Endothelial cell of umbilical vein (primary cell): ENCODE measurements at places on chromosomes 11 and 22. TPM values are rescaled to one million over a fixed set of nuclear protein-coding genes. Genes with fewer than 3 reads are reported as not detected.

Gene CRYAB
- total RNA-seq: not detected in 2 replicates

Gene PMM1
- 12.8 and 14.6 TPM in 2 replicates for total RNA-seq

Gene NXPE1
- total RNA-seq: not detected in 2 replicates

Gene ZNF215
- total RNA-seq: 2.9 and 6.0 TPM in 2 replicates

Gene C22orf31
- not detected in 2 replicates for total RNA-seq

DNA sequence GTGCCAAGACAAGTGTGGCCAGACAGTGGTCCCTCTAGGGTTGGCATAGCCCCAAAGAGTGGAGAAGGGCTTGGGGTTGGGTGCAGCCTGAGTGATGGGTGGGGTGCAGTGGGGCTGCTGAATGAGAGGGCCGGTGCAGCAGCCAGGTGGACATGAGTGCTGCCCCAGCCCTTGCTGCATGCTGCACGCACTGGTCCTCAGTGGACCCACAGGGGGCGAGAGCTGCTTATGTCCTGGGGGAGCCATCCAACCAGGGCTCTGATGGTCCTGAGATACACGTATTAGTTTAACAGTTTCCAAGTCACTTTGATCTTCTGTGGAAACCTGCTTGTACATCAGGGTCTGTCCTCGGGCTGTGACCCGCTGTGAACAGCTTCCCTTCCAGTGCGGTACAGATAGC, 23.9 kb upstream of the ACR start:
- H3K36me3 ChIP-seq: peaks cover 36% of the 10 kb centered on the region
- DNase-seq: no peak
- no peaks in the 10 kb centered on the region for H3K27me3 ChIP-seq
- no peak overlapping the region for H3K27ac ChIP-seq

- no peaks in the 10 kb centered on the region for H3K27me3 ChIP-seq
- peaks cover 5% of the 10 kb centered on the region for H3K4me1 ChIP-seq
- no peak for DNase-seq
- no peak overlapping the region for H3K27ac ChIP-seq
- H3K36me3 ChIP-seq: no peaks in the 10 kb centered on the region
Measured at GRCh38 chr22:28407645-28408044, 272.0 kb downstream of the TTC28 start.

DNA sequence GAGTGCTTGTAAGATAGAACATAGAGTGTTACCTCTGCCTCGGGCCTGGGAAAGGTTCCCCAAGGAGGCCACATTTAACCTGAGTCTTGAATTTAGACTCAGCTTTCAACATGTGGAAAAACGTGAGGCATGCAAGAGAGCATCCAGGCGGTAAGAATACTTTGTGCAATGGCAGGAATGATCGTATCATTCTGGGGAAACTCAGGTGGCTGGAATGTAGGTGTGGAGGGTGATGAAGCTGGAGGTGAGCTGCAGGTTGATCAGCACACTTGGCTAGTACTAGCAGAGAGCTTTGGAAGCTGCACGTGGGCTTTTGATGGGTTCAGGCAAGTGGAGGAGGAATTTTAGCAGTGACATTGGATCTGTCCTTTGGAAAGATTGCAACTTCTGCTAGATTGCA, 270.3 kb upstream of the RAG2 start:
- H3K4me1 ChIP-seq: no peaks in the 10 kb centered on the region
- no peak overlapping the region for H3K4me3 ChIP-seq
- no peaks in the 10 kb centered on the region for H3K36me3 ChIP-seq
- no peak overlapping the region for H3K27ac ChIP-seq
- DNase-seq: no peak
- no peaks in the 10 kb centered on the region for H3K27me3 ChIP-seq

DNA sequence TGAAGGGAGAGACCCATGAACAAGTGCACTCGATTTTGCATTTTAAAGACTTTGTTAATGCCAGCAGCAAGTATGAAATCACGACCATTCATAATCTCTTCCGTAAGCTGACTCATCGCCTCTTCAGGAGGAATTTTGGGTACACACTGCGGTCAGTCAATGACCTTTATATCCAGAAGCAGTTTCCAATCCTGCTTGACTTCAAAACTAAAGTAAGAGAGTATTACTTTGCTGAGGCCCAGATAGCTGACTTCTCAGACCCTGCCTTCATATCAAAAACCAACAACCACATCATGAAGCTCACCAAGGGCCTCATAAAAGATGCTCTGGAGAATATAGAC, 5.9 kb downstream of the SERPIND1 start:
- no peaks in the 10 kb centered on the region for H3K36me3 ChIP-seq
- peaks cover 71% of the 10 kb centered on the region for H3K4me1 ChIP-seq
- peak overlapping the region; percentile 25 for H3K27ac ChIP-seq
- DNase-seq: peak; percentile 44

DNA sequence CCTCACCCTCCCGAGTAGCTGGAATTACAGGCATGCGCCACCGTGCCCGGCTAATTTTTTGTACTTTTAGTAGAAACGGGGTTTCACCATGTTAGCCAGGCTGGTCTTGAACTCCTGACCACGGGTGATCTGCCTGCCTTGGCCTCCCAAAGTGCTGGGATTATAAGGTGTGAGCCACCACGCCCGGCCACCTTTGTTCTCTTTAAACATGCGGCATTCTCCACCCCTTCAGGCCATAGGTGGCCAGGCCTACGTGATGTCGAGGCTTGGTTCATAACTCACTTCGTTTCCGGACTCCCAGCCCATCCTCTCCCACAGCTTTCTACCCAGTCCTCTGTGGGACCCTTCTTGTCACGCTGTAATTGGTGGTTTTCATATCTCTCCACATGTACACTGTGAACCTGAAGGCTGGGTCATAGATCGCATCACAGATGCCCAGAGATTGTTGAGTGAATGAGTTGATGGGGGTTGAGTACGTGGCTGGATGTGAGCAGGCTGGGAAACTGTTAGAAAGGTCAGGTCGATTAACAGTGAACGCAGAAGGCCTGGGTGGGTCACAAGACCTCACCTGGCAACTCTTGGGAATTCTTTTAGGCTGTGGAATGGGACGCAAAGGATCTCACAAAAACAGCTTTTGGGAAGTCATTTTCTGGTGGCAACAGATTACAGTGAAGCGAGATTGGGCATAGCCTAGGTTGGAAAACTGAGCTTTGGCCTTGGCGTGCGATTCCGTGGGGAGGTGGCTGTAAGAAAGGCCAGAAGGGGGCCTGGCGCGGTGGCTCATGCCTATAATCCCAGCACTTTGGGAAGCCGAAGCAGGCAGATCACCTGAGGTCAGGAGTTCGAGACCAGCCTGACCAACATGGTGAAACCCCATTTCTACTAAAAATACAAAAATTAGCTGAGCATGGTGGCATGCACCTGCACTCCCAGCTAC, 44.5 kb downstream of the ST14 start:
- H3K27me3 ChIP-seq: no peaks in the 10 kb centered on the region
- H3K4me1 ChIP-seq: no peaks in the 10 kb centered on the region
- H3K4me3 ChIP-seq: no peak overlapping the region

DNA sequence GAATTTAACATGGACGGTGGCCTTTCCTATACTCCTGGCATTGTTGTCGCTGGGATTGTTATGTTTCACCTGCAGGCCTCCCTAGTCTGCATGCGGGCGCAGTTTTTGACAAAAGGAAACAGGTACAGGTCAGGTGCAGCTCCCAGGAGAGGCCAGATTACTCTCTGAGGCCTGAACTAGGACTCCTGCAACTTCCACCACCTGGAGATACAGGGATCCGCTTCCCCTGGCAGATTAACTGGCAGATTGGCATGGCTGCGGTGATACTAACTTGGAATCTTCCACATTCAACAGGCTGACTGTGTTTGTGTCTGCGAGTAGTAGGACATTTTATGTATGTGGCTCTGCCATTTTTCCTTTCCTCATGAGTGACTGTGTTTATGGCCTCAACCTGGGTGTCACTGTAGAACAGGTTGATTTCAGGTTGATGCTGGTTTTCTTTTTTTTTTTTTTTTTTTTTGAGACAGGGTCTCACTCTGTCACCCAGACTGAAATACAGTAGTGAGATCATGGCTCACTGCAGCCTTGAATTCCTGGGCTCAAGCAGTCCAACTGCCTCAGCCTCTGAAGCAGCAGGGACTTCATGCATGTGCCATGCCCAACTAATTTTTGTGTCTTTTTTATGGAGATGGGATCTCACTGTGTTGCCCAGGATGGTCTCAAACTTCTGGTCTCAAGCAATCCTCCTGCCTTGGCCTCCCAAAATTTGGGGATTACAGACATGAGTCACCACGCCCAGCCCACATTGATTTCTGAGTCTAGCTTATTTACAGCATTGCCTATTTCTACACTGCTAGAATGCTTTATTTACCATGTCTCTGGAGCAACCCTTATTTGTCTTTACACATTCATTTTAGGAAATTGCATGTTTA, 1.7 kb upstream of the USP28 start:
- H3K36me3 ChIP-seq: no peaks in the 10 kb centered on the region
- peak overlapping the region; percentile 30 for H3K27ac ChIP-seq
- H3K4me3 ChIP-seq: no peak overlapping the region
- peaks cover 24% of the 10 kb centered on the region for H3K4me1 ChIP-seq
- H3K27me3 ChIP-seq: no peaks in the 10 kb centered on the region

DNA sequence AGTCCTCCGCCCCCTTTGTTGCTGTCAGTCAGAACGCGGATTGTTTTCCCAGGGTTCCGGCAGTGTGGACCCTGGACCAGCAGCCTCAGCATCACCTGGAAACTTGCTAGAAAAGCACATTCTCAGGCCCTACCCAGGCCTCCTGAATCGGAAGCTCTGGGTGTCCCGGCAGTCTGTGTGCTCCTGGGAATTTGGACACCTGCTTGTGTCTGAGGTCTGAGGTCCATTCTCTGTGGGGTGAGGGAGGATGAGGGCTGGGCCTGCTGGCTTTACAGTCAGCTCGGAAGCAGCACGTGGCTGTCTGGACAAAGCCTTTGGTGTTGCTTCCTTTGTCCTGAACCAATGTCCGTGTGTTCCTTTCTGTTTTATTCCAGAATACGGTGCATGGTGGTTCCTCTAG, 299.7 kb downstream of the TBC1D22A start:
- H3K4me3 ChIP-seq: no peak overlapping the region
- peaks cover 9% of the 10 kb centered on the region for H3K36me3 ChIP-seq
- DNase-seq: no peak
- no peaks in the 10 kb centered on the region for H3K27me3 ChIP-seq

- H3K36me3 ChIP-seq: no peaks in the 10 kb centered on the region
- H3K27ac ChIP-seq: no peak overlapping the region
- peaks cover 11% of the 10 kb centered on the region for H3K4me1 ChIP-seq
- DNase-seq: no peak
Measured at GRCh38 chr11:122074022-122074421, 42.0 kb downstream of the BLID start.
